Vagina (tissue), 2 donors: ENCODE measurements at places on chromosomes 3 and 15. TPM values are rescaled to one million over a fixed set of nuclear protein-coding genes. Genes with fewer than 3 reads are reported as not detected.

C3orf22 gene
- not detected for total RNA-seq

PLA2G4D gene
- 26.5 TPM for total RNA-seq

FBXO40 gene
- total RNA-seq, result not detected

GPR176 gene
- total RNA-seq, result 5.4 TPM

DNASE1L3 gene
- total RNA-seq, result 13.3 TPM

DPPA4 gene
- total RNA-seq, result not detected

STRA6 gene
- 0.98 TPM for total RNA-seq

OR4F15 gene
- total RNA-seq, result not detected

GRK7 gene
- total RNA-seq, result 0.98 TPM

TM2D3 gene
- 39.0 TPM for total RNA-seq

CPN2 gene
- total RNA-seq, result not detected

MORC1 gene
- not detected for total RNA-seq

SERPINI2 gene
- not detected for total RNA-seq

SNX22 gene
- not detected for total RNA-seq

CYFIP1 gene
- 101 TPM for total RNA-seq

SLC2A2 gene
- not detected for total RNA-seq

ERICH6 gene
- total RNA-seq, result not detected

RASGRF1 gene
- not detected for total RNA-seq

PP2D1 gene
- not detected for total RNA-seq

FAM3D gene
- 13.5 TPM for total RNA-seq

MLF1 gene
- total RNA-seq, result 9.8 TPM

RAB6B gene
- 3.7 TPM for total RNA-seq

C3orf20 gene
- total RNA-seq, result 0.49 TPM

PLCH1 gene
- 0.25 TPM for total RNA-seq

NLGN1 gene
- total RNA-seq, result 4.7 TPM

C3orf85 gene
- not detected for total RNA-seq

SHC4 gene
- 0.25 TPM for total RNA-seq

NSMCE3 gene
- 8.8 TPM for total RNA-seq

MAP1A gene
- 16.9 TPM for total RNA-seq

C3orf52 gene
- 8.1 TPM for total RNA-seq

NRG4 gene
- not detected for total RNA-seq

C15orf62 gene
- 2.9 TPM for total RNA-seq

GOLGA6L4 gene
- 5.9 TPM for total RNA-seq

ACKR2 gene
- 7.9 TPM for total RNA-seq

COLQ gene
- 12.8 TPM for total RNA-seq

SCAANT1 gene
- not detected for total RNA-seq

RPL39L gene
- total RNA-seq, result 10.8 TPM
